SIG-M5 (cell line): ENCODE measurements at places on chromosomes 2 and 18.

- no peak for DNase-seq
Observed at GRCh38 chr18:69701305-69701704, 246.4 kb downstream of the CD226 start.

DNA sequence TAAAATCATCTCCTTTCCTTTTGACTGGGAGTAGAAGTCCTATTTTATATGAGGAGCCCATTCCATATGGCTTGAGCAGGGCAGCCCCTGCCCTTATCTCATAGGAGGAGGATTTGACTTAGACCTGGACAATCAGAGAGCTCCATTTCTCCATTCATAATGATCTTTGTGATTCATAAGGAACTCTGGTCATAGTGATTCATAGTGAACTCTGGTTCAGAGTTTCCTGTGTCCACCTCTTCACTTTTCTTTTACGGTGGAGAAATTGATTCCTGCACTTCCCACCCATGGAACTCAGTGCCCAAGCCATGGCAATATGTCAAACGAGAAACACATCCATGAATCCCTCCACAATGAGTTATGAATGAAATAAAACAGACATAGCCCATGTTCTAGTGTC lies 12.8 kb upstream of the MYO3B start:
- no peak for DNase-seq

DNA sequence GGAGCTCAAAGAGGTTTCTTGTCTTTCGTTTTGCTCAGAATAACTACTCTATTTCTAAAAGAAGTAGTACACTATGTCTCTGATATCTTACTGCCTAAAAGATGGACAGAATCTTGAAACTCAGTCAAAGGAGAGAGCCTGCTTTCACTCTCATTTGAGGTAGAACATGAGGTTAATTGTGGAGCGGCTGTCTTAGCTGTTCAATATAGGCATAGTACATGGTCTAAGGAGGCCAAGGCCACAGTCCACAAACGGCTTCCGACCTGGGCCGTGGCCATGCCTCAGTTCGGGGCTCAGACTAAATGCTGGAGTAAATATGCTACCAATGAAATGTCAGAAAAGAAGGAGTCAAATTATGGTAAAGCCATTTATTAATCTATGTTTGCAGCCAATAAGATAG lies 185.8 kb upstream of the ACAA2 start:
- no peak for DNase-seq

DNA sequence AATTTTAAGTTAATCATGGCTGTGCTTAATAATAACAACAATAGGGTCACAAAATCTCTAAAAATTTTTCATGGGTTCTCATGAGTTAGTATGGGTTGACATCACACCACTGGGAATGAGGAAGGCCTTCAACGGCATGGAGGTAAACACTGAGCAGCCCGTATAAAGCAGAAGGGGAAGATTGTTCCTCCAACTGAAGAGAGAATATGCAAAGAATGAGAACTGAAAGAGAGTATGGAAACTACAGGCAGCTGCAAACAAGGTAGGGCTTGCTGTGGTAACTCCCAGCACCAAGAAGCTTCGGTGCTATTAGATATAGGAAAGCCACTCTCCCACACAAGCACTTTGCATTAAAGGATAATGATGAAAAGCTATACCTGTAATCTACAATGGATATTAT lies 1242.3 kb upstream of the CELF4 start:
- no peak for DNase-seq

DNA sequence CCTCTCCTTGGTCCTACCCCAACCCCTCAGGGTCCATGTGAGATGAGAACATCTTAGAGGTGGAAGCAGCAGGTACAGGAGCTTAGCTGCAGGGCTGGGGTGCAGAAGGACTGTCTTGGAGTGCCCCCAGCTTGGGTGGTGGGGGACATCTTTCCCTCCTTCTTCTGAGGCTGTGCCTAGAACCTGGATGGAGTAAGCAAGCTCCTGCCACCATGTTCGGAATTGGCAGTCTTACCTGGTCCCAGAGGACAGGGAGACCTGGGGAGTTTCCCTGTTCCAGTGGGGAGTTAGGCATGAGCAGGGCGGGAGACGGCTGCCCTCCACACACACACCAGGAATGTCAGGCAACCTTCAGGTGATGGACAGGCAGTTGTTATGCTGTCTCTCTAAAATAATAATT lies 131.0 kb upstream of the COPS8 start:
- no peak for DNase-seq

DNA sequence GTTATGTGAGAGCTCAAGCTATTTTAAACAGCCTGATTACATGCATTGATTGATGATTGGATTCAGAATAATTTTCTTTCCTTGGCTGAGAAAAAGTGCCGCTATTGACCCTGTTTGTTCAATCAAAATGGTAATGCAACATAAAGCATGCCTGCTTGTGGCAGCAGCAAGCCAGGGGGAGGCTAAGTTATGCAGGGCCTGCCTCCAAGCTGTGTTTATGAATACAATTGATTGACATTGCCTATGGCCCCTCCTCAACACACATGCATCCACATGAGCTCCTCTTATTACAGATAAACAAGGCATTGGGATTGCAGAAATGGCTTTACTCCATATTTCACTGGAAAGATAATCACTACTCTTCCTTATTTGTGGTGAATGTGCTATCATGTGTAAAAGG lies 395.6 kb downstream of the TDRD15 start:
- no peak for DNase-seq
